ENCODE measurements at places on chromosomes 1 and 21.

GRCh38 chr1:36922071-36922470 lies 112.2 kb downstream of the GRIK3 start:
- DNase-seq = no peak

DNA sequence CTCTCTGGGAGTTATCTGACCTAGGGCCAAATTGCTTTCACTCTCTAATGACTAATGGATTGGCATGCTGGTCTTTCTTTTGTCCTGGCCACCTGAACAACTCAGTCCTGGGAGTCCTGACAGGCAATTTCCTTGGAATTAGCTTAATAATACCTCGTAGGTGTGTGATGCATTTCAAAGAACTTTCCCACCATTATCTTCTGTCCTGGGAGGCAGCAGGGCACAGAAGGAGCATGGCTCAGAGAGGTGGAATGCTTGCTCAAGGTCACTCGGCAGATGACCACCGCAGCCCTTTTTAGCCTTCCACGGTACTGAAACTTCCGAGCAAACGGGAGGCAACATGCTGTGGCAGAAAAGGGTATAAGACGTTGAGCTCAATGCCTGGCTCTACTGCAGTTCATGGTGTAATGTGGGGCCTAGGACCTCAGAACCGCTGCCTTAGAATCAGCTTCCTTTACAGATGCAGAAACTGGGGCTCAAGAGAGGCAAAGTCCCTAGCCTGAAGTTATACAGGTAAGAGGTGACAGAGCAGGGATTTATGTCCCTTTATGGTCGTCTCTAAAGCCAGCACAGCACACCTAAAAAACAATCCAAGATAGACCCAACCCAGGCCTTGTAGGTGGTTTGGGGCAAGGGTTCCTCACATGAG lies 3.2 kb downstream of the ID3 start:
- no peak for DNase-seq

DNA sequence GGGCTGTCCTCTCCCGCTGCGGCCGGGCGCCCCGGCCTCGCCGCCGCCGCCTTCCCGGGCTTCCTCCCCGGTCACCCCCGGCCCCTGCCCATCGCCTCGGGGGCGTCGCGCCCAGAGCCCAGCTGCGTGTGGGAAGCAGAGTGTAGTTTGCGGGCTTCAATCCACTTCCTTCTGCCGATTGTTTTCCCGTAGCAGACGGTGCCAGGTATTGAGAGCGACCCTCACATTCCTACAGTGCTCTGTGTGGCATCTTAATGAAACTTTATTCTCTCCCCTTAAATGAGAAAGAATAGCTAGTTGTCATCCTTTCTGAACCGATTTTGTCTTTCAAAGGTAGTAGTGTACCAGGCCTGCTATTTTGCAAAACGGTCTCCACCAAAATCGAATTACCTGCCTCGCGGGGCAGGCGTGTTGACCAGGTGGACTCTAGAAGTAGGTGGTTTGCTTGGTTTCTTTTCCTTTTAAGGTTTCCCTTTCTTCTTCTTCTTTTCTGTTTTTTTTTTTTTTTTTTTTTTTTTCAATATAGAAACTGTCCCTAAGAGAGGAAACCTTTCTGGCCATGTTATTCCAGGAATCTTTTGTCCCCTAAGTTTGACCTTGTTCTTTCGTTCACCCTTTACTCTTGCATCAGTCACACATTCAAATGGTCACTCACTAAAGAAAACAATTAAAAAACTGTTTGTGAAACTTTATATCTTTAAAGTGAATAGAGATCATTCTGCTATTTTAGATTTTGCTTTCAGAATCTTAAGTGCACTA lies 881 bp downstream of the USP25 start:
- DNase-seq = no peak

- DNase-seq = no peak
Measured at GRCh38 chr1:216814576-216815259, 91.5 kb upstream of the ESRRG start.

- no peak for DNase-seq
Measured at GRCh38 chr1:155040358-155041093, 6.9 kb downstream of the DCST1 start.
